H54 (cell line): ENCODE measurements at places on chromosomes 7 and 10.

- no peak for DNase-seq
Measured at GRCh38 chr10:75018251-75018650, 93.2 kb upstream of the SAMD8 start.

- DNase-seq, result no peak
Measured at GRCh38 chr10:3105905-3106304, 38.6 kb downstream of the PFKP start.

GRCh38 chr7:157397731-157398691, 61.2 kb downstream of the DNAJB6 start:
- no peak for DNase-seq

DNA sequence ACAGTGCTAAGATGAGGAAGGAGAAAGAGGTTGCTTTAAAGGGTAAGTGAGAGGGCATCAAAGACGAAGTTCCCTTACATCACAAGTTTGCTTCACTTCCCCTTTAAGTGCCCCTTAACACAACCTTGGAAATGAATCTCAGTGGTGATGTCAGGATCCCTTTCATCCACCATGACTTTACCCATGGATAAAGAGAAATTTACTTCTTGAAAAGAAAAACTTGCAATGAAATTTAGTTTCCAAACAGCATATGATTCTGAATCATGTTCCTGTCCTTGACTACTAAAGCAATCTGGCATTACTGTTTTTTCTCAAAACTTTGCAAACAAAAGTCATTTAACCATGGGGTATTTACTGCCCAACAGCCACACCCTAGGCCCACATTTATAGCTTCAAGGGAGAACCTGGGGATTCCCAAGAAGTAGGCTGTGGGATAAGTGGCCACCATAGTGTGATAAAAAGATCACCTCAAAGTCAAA, 135.9 kb downstream of the ITGB8 start:
- DNase-seq, result no peak

GRCh38 chr7:10688544-10688943, 285.1 kb upstream of the PHF14 start:
- no peak for DNase-seq

- no peak for DNase-seq
Measured at GRCh38 chr7:157529768-157530560, 193.2 kb downstream of the DNAJB6 start.
